ENCODE measurements at places on chromosomes 6 and 20.

- DNase-seq = no peak
Observed at GRCh38 chr6:132188556-132189264, 212.6 kb downstream of the MOXD1 start.

DNA sequence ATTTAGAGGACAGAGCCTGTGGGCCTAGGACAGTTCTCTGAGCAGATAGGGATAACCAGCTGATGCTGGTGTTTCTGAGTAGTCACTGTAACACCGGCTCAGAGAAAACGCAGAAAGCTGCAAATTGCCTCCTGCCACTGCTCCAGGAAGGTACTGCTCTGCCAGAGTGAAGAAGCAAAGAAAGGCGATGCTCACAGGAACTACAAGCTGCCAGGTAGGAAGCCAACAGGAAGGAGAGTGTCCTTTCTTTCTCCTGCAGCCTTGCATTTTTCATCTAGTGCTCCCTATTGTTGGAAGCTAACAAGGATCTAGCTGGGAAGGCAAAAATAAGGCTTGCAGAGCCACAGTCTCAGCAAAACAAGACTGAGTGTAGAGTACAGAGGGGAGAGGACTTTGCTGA, 70.7 kb upstream of the RAB32 start:
- no peak for DNase-seq

DNA sequence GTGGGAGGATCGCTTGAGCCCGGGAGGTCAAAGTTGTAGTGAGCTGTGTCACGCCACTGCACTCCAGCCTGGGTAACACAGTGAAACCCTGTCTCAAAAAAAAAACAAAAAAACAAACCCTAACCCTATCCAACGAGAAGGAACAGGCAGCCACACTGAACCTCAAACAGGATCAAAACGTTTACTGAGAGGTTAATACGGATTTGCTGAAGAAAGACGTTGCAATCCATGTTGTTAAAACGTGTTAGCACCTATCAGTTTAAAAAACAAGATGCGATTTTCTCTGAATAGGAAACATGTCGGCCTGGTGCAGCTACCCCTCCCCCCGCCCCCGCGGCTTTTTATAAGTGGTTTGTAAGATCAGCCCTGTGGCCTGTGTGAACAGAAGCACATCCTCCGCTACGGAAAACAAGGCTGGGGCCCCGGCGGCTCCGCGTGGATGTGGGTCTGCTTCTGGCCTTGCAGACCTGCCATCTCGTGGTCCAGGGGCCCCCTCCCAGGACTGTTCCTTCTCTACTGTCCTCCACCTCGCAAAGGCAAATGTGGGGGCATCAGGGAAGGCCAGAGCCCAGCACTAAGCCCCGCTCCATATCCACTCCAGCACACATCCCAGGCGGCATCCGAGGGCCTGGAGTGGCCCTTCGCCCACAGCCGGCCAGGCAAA, 11.4 kb downstream of the SLC2A4RG start:
- no peak for DNase-seq

- no peak for DNase-seq
Observed at GRCh38 chr20:36656733-36657132, 10.7 kb upstream of the SLA2 start.

GRCh38 chr6:3280091-3280490, 21.3 kb downstream of the PSMG4 start:
- DNase-seq = no peak

DNA sequence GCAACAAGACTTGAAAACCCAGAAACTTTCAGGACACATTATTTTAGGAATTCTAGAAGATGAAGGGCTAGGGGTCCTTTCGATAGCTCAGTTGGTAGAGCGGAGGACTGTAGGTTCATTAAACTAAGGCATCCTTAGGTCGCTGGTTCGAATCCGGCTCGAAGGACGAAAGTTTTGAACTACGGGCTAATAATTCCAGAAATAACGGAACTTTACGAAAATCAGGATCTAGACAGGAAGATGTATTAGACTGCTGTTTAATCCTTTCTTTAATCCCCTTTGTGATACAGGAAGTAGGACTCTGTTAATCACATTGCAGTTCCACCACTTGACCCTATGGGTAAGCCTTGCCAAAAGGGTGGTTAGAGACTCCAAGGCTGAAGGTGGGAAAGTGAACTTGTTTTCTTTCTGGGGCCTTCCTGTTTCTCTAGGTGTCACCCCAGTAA, 21.2 kb upstream of the ABT1 start:
- no peak for DNase-seq

DNA sequence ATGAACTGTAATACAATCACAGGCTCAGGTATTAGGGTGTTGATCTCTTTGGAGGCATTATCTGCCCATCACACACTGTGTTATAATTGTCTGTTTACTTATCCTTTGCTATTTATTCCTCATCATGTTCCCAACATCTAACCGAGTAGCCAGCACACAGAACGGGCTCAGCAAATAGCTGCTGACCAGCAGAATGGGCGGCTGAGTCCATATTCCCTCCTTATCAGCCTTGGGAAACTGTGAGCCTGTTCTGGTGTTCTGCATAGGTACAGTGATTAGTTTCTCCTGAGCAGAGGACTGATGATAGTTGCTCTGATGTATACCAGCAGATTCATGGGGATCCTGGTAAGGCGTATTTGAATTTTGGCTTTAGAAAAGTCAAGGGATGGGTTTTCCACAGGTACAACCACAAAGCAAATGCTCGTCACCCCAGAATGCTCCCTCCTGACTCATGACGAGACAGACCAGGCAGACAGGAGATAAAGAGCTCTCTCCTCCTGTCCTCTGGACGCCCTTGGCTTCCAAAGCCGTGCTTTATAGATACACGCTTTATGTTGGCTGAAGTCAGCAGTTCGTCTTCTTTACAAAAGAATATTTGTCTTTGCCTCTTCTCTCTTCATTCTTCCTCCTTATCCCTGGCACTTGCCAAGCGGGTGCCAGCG, 166.7 kb downstream of the TTLL2 start:
- no peak for DNase-seq

- no peak for DNase-seq
Observed at GRCh38 chr6:43454290-43454695, 1.1 kb downstream of the DLK2 start.

- DNase-seq = no peak
Observed at GRCh38 chr20:24560571-24561491, 91.4 kb downstream of the SYNDIG1 start.

DNA sequence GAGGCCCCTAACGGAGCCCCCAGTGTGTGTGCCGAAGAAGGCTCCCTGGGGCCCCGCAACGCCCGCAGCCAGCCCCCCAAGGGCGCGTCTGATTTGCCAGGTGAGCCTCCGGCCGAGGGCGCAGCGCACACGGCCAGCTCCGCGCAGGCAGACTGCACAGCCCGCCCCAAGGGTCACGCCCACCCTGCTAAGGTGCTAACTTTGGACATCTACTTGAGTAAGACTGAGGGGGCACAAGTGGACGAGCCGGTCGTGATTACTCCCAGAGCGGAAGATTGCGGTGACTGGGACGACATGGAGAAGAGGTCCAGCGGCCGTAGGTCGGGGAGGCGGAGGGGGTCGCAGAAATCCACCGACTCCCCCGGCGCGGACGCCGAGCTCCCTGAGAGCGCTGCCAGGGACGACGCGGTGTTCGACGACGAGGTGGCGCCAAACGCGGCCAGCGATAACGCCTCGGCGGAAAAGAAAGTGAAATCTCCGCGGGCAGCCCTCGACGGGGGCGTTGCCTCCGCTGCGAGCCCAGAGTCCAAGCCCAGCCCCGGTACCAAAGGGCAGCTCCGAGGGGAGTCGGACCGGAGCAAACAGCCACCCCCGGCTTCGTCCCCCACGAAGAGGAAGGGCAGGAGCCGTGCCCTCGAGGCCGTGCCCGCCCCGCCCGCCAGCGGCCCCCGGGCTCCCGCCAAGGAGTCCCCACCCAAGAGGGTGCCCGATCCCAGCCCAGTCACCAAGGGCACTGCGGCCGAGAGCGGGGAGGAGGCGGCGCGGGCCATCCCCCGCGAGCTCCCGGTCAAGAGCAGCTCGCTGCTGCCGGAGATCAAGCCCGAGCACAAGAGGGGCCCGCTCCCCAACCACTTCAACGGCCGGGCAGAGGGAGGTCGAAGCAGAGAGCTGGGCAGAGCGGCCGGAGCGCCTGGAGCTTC, 117.0 kb downstream of the RTN4IP1 start:
- DNase-seq = no peak

DNA sequence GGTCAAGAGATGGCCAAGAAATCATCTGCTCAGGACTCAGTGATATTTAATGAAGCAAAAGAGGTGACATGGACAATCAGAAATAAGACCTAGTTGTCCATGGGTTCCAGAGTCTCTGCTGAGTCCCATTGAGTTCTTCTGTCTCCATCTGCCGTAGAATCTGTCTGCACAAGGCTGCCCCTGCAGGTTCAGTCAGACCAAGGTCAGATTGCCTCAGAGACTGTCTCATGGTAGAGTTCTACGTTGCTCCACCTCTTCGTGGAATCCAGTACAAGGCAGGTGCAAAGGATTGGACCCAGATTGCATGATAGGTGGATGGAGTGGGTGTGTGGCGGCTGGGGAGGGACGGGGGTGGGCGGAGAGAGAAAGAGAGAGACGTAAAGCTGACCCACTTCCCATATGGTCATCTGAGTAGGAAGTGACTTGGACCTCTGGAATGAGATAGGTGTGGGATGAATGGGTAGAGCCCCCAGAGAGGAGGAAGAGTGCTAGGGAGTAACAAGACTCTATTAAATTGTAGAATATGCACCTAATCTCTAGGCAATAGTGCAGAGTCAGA, 75.3 kb downstream of the SOBP start:
- DNase-seq = no peak

- DNase-seq = no peak
Observed at GRCh38 chr20:62186096-62186426, 3.2 kb downstream of the MTG2 start.

GRCh38 chr6:33344701-33345697, 27.5 kb upstream of the ZBTB22 start:
- peak; percentile 58 for DNase-seq

- DNase-seq = no peak
Observed at GRCh38 chr6:64141680-64142079, 506.1 kb downstream of the PHF3 start.

DNA sequence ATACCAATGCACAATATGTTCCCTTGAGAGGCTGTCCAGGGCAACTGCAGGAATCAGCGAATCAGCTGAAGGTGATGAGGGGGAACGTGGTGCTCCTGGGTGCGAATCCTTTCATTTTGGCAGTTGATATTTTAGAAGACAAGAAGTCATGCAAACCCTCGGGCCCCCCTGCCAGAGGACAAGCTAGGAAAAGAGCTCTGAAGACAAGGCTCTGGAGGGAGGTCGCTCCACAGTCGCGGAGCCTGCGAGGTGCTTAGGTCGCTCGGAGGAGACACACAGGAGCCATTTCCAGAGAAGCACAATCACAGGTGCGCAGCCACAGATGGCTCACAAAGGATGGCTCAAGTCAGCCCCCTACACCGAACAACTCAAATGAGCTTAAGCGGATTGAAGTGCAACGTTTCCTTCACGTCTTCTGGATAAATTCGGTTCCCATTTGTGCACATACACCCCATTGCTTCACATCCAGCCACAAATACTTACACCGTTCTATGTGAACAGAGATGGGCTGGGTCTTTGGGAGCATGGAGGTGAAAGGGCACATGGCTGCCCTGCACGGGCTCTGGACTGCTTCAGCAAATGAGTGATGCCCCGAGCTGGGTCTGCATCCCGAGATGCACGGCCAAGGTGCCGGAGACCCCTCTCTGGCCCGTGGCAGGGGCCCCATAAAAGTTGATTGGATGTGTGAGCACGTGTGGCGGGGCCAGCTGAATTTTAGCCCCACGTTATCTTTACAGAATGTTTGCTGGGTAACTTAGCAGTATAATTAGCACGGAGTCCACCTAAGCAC, 286.3 kb downstream of the TAF4 start:
- DNase-seq = no peak

- DNase-seq = no peak
Observed at GRCh38 chr20:23337312-23337711, 13.3 kb upstream of the NXT1 start.

DNA sequence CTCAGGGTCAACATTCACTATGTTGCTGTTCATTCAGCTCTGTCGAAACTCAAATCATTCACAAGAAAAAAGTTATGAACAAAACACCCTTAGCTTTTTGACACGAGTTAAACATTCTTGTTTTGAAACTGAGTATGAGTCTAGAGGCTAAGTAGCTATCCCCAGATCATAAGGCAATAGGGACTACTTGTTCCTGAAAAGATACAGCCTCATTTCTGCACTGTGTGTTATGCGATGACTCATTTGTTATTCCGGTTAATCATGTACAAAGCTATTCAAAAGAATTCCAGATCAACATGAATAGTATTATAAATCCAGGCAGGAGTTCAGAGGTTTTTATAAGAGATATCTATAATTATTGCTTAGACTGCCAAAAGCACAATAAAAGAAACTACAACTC, 908.0 kb downstream of the QKI start:
- no peak for DNase-seq

- DNase-seq = no peak
Observed at GRCh38 chr6:137307163-137307854, 88.1 kb upstream of the IFNGR1 start.

DNA sequence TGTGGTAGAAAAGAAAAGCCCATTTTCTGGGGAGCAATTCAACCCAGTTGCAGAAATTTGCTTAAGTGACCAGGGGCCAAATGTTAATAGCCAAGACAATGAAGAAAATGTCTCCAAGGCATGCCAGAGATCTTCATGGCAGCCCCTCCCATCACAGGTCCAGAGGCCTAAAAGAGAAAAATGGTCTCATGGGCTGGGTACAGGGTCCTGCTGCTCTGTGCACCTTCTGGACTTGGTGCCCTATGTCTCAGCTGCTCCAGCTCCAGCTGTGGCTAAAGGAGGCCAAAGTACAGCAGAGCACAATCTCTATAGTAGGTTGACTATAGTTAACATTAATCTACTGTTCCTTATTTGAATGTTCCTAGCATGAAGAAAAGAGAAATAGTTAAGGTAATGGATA, 44.7 kb downstream of the FRK start:
- DNase-seq = no peak

GRCh38 chr6:161168281-161168891, 105.5 kb downstream of the AGPAT4 start:
- DNase-seq = no peak

DNA sequence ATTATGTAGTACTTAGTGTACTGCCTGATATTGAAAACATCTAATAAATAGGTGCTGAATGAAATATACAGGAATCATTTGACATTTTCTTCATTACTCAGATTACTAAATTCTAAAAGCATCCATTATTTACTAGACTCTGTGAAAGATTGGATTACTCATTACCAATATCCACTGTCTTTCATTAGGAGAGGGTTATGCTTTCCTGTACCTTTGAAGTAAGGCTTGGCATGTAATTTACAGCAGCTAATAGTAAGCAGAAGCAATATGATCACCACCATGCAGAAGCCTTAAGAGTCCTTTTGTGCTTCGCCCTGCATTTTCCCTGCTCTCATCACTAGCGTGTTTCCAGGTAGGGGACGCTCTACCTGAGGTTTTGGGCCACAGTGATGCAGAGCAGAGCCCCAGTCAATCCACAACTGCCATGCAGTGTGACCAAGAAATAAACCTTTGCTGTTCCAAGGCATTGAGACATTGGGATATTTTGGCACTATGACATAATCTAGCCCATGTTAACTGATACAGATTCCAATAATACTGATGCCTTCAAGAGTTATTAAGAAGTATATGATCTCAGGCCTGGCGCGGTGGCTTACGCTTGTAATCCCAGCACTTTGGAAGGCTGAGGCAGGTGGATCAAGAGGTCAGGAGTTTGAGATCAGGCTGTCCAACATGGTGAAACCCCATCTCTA, 502.8 kb upstream of the MARCKS start:
- DNase-seq = no peak

GRCh38 chr20:29873946-29874345, 1383.5 kb upstream of the DEFB115 start:
- DNase-seq = no peak

GRCh38 chr20:63315240-63315689, 22.3 kb downstream of the COL20A1 start:
- no peak for DNase-seq

GRCh38 chr6:22147921-22148776, 148.7 kb downstream of the PRL start:
- no peak for DNase-seq
